ENCODE measurements at places on chromosomes 4 and X.

- DNase-seq: no peak
These were observed 98.1 kb upstream of the EGFL6 start for GRCh38 chrX:13471269-13471668.

- no peak for DNase-seq
These were observed 289.7 kb downstream of the SHOX start for GRCh38 chrX:920234-920799.

DNA sequence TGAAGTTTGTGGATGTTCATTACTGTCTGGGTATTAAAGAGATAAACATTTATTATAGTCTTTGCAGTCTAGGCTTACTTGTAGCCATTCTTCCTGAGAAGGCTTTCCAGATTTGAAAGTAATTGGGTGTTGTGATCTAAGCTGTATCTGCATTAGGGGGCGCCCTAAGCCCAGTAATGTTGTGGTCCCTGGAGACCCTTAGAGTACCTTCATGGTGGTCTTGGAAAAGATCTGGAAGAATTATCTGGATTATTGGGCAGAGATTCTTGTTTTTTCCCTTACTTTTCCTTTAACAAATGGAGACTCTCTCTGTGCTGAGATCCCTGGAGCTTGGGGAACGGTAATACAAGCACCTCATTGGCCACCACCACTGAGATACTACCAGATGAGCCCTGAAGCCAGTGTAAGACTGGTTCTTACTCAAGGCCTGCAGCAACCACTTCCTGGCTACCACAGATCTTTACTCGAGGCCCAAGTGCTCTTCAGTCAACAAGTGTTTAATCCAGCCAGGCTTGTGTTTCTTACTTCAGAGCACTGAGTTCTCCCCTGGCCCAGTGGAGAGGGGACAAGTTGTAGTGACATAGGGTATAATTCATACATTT lies 63.1 kb downstream of the RTL3 start:
- DNase-seq: no peak

DNA sequence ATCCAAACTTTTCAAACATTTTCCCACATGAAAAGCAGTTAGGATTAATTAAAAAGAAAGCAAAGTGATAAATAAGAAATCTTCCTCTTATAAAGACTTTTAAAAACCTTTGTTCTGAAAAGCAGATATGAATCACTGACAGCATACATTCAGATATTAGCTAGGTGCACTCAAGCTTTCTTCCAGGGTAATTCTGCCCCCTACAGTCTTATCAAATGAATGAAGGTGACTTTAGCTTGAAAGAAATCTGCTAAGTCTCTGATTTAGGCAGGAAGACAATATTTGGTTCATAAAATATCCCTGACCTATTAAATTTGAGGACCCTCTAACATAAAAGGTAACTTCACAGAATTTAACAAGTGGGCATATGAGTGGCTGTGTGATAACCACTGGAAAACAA lies 209.1 kb upstream of the FAM47A start:
- DNase-seq: no peak

DNA sequence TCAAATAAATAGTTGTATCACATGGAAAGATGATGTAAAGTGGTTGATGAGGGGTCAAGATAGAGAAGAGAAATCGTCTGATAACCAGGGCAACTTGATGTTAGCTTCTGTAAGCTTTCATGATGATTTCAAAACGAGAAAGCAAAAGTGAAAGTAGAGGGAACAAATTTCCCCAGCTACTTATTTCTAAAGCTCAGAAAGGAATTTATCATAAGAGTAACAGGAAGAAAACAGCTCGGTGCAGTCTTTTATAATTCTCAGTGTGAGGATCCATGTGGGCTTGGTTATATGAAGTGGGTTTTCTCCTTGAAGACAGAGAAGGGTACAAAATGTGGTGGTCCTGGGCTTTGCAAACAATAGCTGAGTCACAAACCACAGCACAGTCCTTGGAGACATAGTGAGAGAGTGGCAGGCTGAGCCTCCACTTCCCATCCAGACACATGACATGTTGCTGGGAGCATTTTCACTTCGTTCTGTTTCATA lies 32.1 kb upstream of the GLRA2 start:
- no peak for DNase-seq

GRCh38 chr4:169314906-169315305 lies 44.1 kb upstream of the SH3RF1 start:
- peak; percentile 7 for DNase-seq
